ENCODE measurements at places on chromosomes 3 and 15.

GRCh38 chr15:32641517-32642059 is at the start of gene SCG5:
Gene SCG5 (plus strand): TSS chr15:32641710. CDS start chr15:32643593, 1,883 bp downstream.
- DNase-seq = no peak

- DNase-seq = no peak
Measured at GRCh38 chr3:197010556-197011351, 18.9 kb downstream of the MELTF start.

DNA sequence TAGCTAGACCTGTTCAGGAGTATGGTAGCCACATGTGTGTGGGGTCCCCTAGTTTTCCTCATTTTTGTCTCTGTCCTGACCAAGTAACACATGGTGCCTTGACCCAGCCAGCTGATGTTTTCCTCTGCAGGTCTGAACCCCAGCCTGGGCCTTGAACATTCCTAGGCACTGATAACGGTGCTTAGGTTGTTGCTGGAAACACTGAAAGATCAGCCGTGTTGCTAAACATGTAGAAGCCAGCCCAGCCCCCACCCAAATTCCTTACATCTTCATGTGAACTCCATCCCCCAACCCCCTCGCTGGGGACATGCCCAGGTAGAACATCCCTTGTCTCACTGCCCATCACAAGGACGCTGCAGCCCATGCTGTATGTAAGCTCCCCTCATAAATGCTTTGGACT is 18.7 kb downstream of the RTP3 start:
- DNase-seq = no peak

- DNase-seq = peak; percentile 66
Measured at GRCh38 chr3:10370429-10370828, 49.5 kb upstream of the SEC13 start.

DNA sequence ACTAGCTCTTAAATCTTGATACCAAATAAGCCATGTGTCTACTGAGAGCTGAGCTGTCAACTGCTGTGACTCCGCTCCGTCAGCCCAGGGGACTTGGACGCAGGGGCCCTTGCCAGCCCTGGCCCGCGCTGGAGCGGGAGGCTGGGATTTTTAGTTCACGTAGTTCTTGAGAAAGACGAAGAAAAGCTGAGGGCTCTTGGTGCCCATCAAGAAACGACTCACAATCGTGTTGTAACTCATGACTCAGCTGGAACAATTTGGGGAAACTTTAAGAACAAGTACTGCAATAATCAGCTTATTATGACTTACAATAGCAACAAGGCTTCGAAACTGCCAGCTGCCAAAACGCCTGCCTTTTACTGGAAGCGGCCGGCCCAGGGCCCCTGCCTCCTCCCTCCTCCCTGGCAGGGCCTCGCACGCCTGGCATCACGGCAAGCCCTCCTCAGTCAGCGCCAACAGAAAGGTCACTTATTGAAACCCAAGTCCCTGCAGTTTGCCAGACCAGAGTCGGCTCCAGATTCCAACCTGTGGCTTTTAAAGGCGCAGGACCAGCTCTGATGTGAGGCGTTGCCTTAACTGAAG is 60.3 kb downstream of the RGMA start:
- peak; percentile 75 for DNase-seq

GRCh38 chr3:148711981-148712666 is 14.4 kb downstream of the AGTR1 start:
- no peak for DNase-seq

DNA sequence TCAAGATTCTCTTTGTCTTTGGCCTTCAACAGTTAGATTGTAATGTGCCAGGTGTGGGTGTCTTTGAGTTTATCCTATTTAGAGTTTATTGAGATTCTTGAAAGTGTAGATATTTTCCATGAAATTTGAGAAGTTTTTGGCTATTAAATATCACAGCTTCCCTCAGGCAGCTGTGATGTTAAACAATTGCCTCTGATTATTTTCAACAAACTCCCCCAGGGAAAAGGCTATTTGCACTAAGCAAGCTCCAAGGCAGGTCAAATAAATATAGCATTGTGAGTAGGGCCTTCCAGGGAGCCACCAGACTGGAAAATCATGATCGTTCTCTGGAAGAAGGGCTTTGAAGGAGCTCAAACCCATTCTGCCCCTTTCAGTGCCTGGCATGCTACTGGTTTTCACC is 107.0 kb downstream of the EEFSEC start:
- no peak for DNase-seq

- no peak for DNase-seq
Measured at GRCh38 chr15:64943512-64944225, 32.0 kb downstream of the ANKDD1A start.

GRCh38 chr3:185753354-185753753 is 71.5 kb downstream of the IGF2BP2 start:
- no peak for DNase-seq

DNA sequence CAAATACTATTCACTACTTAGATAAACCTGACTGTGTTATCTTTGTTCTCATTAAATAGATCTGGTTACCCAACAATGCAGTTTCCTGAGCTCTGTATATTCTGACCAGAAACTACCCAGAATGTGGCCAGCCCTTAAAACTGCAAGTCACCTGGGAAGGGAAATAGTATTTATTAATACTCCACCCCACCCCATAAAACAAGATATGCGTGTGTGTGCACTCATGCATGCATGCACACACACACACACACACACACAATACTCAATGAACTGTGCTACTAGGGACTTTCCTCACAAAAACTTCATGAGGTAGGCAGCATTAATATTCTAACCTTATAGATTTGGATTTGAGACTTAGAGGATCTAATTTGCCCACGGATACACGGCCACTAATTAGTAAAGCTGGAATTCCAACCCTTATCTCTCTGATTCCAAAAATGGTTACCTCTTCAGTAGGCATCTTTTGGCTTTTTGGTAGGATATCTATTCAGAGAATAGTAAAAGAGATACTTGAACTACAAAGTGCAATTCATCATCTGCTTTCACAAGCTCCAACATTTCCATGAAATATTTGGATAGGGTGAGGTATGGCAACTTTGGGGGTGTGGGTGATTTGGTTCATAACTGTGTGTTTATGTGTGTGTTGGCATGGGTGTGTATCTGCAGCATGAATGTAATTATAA is 197.0 kb upstream of the CFAP20DC start:
- DNase-seq = no peak

Measured in fibroblast of upper back skin (primary cell).